Right renal cortex interstitium (tissue), 3 donors: ENCODE measurements at places on chromosomes 11 and 22.
A peak's percentile ranks its signal among the peaks of the same experiment; 100 is the strongest.

DNA sequence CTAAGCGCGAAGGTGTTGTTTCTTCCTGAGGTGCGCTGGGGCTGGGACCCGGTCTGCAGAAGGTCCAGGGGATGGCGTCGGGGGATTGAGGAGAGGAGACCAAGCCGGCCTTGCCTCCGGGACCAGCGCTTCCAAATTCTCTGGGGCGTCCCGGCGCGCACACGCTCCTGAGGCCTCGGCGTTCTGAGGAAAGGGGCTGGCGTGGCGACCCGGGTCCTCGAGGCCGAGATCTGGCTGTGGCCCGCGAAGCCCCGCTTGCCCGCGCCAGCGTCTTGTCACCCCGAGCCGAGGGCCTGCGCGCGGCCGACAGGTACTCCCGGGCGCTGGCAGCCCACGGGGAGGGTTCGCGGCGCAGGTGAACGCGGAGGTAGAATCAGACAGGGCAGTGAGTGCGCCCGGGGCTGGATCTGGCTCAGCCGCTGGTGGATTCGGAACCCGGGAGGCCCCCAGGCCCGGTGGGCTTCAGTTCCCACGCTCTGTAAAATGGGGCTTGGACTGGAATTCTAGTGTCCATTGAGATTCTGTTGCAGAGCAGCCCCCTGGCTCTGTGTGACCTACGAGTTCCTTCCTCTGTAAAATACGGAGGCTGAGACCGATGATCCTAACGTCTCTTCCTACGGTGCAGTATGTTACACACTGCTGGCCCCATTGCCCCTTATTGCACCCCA lies 14.7 kb downstream of the SSH3 start:
- no peak for DNase-seq

DNA sequence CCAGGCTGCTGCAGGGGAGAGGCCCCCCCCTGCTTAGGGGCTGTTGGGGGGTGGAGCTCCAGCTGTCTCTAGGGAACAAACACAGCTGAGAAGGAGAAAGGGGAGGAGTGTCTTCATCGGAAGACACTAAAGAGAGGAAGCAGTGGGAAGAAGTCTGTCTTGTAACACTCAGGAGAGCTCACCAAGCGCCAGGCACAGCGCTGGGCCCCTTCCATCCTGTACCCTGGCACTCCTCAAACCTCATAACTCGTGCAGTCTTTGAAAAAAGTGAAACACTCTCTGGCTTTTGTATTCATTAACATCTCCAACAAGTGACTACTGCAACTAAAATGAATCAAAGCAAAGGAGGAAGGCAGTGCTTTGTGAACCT lies 67.4 kb upstream of the PRDM11 start:
- no peak for DNase-seq

- no peak for DNase-seq
Observed at GRCh38 chr11:126354631-126355323, 709 bp upstream of the ST3GAL4 start.

DNA sequence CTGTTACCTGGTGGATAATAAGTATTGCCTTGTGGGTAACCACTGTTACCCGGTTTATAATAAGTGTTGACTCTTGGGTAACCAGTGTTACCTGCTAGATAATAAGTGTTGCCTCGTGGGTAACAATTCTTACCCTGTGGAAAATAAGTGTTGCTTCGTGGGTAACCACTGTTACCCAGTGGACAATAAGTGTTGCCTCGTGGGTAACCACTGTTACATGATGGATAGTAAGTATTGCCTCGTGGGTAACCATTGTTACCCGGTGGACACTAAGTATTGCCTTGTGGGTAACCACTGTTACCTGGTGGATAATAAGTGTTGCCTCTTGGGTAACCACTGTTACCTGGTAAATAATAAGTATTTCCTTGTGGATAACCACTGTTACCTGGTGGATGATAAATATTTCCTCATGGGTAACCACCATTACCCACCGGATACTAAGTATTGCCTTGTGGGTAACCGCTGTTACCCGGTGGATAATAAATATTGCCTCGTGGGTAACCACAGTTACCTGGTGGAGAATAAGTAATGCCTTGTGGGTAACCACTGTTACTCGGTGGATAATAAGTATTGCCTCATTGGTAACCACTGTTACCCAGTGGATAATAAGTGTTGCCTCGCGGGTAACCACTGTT lies 8.7 kb upstream of the NXPE4 start:
- no peak for DNase-seq

GRCh38 chr11:125429174-125429707 lies 66.8 kb downstream of the FEZ1 start:
- DNase-seq = peak; percentile 29

GRCh38 chr11:63362196-63362793 lies 7.3 kb upstream of the SLC22A9 start:
- DNase-seq = no peak

- DNase-seq = no peak
Observed at GRCh38 chr11:75602951-75603350, 40.9 kb downstream of the SERPINH1 start.

- DNase-seq = no peak
Observed at GRCh38 chr11:106384429-106384828, 307.0 kb downstream of the AASDHPPT start.

DNA sequence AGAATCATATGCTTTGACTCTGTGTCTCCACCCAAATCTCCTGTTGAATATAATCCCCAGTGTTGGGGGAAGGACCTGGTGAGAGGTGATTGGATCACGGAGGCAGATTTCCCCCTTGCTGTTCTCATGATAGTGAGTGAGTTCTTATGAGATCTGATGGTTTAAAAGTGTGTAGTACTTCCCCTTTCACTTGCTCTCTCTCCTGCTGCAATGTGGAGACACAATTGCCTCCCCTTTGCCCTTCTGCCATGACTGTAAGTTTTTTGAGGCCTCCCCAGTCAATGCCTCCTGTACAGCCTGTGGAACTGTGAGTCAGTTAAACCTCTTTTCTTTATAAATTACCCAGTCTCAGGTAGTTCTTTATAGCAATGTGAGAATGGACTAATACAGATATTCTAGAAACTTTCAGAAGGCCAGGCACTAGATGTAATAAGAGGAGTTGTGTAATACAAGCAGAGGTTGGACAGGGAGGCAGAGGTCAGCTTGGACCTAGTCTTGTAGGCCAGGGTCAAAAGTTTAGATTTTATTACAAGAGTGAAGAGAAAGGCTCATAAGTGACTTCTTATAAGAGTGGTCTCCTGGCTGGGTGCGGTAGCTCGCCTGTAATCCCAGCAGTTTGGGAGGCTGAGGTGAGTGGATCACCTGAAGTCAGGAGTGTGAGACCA lies 9.3 kb upstream of the SERPING1 start:
- no peak for DNase-seq

DNA sequence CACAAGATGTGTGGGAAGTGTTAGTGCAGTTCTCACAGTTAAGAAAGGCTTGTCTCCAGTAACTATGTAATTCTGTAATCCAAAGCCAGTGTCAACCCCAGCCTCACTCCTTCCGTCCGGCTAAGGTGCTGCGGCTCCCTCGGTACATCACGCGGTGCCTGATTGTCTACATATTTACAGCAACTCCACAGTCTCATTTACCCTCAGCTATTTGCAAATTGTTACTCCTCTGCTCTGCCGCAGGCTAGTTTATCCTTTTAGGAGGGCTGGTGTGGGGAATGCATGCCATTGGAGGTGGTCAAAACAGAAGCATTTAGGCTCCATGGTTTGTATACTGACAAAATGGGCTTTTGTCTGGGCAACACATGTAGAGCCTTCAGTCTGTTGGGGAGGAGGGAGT lies 358.3 kb downstream of the METTL15 start:
- no peak for DNase-seq

DNA sequence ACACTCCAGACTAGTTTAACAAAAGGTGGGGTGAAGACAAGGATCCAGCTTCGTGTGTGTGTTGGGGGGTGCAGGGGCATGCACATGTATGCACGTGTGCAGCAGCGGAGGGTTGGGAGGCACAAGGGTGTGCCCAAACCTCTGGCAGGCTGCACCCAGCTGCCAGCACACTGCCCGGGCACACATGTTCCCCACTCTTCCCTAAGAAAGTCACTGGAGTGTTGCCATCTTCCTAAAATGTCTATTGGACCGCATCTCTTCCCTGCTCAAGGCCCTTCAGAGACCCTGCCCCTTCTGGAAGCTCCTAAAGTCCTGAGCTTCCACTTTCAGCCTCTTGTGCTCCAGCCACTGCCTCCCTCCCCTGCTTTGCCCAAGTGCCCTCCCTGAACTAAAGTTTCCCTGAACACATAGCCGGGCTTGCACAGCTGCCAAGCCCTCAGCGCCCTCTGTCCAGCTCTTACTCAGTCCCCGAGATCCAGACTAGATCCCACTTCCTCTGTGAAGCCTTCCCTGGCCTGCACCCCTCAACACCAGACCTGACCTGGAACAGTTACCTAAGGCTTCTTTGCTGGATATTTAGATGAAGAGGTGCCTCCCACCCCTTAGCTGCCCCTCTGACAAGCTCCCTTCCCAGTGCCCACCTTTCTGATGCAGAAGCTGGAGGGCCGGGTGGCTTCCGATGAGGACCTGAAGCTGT lies 6.0 kb downstream of the CFL1 start:
- no peak for DNase-seq

DNA sequence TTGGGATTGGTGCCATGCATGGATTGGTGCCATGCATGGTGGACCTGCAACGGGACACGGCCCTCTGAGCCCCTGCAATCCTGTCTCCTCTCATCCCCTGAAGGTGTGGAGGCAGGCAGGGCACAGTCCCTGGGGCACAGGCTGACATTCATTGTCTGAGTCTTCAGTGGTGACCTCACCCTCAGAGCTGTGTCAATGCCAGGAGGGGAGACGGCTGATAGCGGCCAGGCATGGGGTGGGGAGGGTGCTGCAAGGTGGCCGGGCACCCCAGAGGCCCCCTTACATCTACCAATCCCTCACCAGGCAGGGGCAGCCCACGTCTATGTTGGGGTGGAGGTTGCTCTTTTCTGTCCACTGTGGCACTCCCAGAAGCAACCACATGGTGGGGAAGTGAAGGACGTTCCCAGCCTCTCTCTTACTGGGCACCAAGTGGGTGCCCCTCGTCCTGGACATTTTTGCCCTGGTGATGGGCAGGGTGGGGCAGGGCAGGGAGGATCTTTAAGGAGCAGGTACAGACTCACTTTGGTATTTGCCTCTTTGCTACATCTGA lies 47.6 kb downstream of the NECTIN1 start:
- DNase-seq = no peak

GRCh38 chr11:45483416-45483815 lies 182.0 kb downstream of the CHST1 start:
- no peak for DNase-seq

GRCh38 chr11:72534371-72535193 lies 100.3 kb upstream of the CLPB start:
- no peak for DNase-seq

DNA sequence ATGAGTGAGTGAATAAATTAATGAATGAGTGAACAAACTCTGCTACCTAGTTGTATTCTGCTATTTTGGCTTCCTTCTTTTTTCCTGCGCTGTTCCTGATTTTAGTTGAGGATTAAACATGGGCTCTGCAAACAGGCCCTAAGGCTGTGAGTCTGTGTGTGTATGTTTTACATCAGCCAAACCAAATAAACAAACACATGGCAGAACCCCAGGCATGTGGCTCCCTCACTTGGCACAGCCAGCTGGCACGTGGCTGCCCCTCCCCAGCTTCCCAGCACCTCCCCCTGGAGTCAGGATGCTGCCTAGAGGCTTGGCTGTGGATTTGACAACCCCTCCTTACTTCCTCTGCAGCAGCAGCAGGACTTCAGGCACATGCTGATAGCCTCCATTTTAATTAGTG lies 593.2 kb downstream of the INSC start:
- no peak for DNase-seq
